Fibroblast of skin of back (primary cell): ENCODE measurements at places on chromosomes 12 and 14.
A peak's percentile ranks its signal among the peaks of the same experiment; 100 is the strongest.

DNA sequence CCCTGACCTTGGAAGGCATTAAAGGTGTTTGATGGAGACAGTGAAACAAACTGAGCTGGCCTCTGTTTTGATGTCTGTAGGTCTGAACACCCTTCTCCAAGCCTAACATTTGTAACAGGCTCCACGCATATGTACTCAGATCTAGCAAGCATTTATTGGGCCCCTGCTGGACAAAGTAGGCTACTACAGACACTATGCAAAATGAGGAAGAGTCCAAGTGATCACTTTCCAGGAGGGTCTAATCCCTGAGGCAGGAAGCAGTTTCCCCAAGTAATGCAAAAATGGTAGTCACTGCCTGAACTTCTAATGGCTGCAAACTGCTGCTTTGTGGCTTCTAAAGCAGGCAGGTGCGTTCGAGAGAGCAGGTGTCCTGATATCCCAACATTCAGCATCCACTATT is 405.8 kb downstream of the MED13L start:
- DNase-seq: peak; percentile 21

DNA sequence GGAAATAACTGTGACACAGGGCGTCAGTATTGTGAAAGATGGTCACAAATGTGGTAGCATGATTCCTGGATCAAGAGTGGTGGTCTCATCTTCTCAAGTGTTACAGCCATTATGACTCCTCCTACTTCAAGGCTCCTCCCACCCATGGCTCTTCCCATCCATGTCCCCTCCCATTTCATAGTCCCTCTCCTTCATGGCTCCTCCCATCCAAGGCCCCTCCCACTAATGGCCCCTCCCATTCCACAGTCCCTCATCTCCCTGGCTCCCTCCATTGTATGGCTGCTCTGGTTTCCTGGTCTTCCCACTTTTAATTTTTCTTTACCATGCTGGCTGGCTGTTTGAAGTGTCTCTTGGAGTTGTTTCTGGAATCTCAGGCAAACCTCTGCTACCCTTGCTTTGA is 1375.2 kb upstream of the TMEM132C start:
- DNase-seq: no peak

DNA sequence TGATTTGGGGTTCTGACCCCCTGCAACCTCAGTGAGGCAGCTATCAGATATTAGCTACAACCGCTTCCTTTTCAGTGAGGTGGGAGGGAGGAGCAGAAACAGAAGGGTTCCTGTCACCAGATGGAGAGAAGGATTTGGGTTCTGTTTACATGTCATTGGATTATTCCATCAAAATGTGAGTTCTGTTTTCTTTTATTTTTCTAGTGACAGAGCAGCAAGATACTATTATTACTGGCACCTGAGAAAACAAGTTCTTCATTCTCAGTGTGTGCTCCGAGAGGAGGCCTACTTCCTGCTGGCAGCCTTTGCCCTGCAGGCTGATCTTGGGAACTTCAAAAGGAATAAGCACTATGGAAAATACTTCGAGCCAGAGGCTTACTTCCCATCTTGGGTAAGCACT is 52.8 kb downstream of the FRMD6 start:
- DNase-seq: peak; percentile 52

- DNase-seq: peak; percentile 99
Observed at GRCh38 chr12:93785249-93786010, 108.3 kb downstream of the CRADD start.

GRCh38 chr12:80017261-80017870 is 82.0 kb upstream of the OTOGL start:
- DNase-seq: no peak

DNA sequence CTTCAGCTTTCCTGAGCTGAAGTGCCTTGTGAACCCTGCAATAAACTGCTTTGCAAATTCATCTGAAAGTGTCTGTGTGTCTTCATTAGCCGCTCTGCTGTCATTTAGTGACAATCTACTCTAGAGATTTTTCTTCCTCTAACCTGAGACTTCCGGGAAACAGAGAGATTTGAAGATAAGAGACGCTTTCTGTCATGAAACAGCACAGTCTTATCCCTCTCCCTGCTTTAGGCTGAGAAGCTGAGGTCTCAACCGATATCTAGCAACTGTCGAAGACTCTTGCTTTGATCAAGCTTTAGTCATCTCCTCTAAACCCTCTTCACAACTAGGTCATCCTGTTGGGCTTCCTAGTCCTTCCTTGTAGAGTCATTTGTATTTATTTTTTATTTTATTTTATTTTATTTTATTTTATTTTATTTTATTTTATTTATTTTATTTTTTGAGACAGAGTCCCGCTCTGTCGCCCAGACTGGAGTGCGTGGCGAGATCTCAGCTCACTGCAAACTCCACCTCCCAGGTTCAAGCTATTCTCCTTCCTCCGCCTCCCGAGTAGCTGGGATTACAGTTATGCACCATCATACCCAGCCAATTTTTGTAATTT is 1.2 kb downstream of the RNASE2 start:
- no peak for DNase-seq

DNA sequence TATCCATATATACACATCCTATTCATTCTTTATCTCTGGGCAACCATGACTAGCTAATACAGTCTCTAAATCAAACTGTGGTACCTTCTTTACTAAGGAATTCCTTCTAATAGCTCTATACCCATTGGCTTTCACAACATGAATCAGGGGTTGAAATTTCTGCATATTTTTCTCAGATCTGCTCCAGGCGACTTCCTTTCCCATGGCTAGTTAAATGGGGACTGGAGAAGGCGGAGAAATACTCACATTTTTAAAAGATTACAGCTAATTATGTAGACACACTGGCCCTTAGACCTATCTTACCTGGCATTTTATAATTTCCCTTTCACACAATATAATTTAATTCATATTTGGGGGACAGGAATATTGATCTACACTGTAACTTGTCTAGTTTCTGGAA is 1.1 kb upstream of the CDKN3 start:
- DNase-seq: no peak

- DNase-seq: no peak
Observed at GRCh38 chr14:49193332-49194065, 392.7 kb downstream of the RPS29 start.
